Progenitor cell of endocrine pancreas (in vitro differentiated cells): ENCODE measurements at places on chromosomes 13 and 19. TPM values are rescaled to one million over a fixed set of nuclear protein-coding genes. Genes with fewer than 3 reads are reported as not detected.

DNA sequence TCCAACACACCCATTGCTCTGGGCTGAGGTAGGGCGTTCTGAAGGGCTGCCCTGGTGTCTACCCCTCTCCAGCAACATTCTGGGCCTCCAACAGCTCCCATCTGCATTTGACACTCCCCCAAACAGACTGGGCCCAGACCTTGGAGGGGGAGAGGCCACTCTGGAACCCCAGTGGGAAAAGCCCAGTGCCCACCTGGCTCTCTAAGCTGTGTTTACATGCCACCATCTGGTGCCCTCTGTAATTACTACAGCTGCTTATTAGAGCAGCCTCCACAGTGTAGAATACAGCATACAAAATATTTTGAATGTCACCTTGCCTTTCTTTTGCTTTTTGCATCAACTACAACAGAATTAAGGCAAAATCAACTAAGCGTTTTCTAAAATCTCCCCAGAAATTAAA lies 35.8 kb upstream of the TM9SF2 start:
- no peak for DNase-seq

- DNase-seq: no peak
These were observed 10.0 kb downstream of the CHAMP1 start for GRCh38 chr13:114324334-114324733.

ZFP36 gene
- 10.5 and 10.6 TPM in 2 replicates for total RNA-seq

DNA sequence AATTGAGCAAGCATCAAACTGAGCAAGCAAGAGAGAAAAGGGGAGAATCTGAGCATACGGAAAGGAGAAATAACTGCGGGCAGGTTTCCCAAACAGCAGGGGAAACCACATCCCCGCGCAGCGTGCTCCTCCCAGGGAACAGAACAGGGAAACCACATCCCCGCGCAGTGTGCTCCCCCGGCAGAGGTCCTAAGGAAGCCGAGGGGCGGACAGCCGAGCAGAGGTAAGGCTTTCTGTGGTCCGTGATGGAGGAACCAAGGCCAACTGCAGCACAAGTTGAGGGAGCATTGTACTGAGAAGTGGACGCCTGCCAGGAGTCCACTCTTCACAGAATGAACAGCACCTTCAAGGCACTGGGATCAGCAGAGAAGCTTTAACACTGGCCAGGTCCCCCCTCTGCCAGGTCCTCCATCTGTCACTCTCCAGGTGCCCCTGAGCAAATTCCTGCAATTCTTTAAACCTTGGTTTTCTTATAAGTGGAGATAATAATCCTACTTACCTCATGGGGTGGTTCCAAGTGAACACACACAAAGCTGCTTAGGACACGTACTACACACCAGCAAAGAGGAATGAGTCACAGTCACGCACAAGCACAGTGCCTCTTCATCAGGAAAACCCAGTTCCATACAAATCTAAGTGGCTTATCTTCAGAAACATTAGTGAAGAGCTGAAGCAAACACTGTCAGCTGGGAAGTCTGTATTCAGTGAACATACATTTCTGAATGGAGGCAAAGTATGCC lies 23.0 kb upstream of the LAMP1 start:
- no peak for DNase-seq

DNA sequence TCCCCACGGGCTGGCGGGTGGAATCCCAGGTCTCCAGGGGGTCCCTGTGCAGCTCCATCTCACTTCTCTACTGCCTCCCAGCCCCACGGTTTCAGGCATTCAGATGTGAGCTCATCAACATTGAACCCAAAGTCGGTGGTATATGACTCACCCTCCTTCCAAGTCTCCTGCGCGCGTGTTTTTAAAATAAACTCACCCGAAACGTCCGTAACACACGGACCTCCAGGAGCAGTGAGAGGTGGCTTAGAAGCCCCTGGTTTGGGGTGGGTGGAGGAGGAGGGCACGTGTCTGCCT lies 14.0 kb upstream of the CRTC1 start:
- no peak for DNase-seq

PDX1 gene
- 260 and 303 TPM in 2 replicates for total RNA-seq

DNA sequence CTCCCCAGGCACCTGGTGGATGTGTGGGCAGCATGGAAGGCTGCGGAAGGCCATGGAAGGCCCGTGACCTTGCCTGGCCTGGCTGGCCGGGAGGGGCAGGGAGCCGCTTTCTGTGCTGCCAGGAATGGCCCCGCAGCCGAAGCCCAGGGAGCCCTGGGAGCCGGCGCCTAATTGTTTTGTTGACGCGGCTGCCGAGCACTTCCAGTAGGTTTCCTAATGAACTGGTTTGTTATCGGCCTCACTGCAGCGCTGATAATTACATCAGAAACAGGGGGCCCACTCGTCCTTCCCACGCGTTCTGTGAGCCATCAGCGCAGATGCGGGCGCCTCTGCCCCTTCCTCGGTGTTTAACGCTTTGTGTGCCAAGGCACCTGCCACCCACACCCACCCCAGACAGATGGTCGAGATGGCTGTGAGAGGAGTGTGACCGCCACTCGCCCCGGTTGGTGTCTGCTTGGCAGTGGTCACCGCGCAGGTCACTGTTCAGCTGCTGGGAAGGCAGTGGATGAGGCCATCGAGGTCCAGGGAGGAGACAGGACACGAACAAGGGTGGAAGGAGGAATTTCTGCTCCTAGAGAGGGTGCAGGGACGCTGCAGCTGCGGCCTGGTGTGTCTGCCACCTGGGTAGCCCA lies 124.5 kb downstream of the KDM4B start:
- no peak for DNase-seq

PBX4 gene
- 5.0 and 5.2 TPM in 2 replicates for total RNA-seq

KLK13 gene
- total RNA-seq: 1.1 and 1.6 TPM in 2 replicates

GRCh38 chr13:51675385-51675784 lies 91.1 kb downstream of the WDFY2 start:
- DNase-seq: no peak

- no peak for DNase-seq
These were observed 146.5 kb downstream of the PCCA start for GRCh38 chr13:100235311-100235901.

DNA sequence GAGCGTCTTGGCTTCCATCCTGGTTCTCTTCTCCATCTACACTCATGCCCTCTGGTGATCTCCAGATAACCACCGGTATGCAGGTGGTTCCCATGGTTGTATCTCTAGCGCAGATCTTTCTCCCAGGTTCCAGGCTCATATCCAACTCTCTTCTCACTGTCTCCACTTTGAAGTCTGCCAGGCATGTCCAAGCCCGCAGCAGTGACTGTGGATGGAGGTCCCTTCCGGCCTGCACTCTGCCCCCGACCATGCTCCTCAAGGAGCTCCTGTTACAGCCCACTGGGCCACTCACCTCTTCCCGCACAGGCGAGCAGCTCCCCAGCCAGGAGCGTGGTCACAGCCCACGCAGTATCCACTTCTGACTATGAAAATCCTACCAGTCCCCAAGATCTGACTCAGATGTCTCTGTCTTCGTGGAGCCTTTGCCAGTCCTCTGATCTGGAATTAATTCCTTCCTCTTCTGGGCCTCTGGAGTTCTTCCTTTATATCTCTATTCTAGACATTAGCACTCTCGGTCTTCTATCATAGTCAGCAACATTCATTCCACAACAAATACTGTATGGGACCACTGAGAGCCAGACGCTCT lies 100.2 kb downstream of the TEX26 start:
- no peak for DNase-seq

DNA sequence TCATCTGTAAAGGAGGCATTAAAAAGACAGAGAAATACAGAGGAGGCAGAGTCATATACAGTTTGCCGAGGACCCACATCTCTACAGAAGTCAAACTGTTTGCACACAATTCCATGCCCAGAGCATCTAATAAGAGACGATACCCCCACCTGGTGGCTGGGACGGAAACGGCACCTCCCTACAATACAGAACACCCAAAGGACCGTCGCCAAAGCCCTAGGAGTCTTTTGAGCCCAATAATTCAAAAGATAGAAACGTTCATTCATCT lies 703 bp upstream of the PLEKHG2 start:
- DNase-seq: peak; percentile 71

PLIN4 gene
- 0.93 and 1.3 TPM in 2 replicates for total RNA-seq

DNA sequence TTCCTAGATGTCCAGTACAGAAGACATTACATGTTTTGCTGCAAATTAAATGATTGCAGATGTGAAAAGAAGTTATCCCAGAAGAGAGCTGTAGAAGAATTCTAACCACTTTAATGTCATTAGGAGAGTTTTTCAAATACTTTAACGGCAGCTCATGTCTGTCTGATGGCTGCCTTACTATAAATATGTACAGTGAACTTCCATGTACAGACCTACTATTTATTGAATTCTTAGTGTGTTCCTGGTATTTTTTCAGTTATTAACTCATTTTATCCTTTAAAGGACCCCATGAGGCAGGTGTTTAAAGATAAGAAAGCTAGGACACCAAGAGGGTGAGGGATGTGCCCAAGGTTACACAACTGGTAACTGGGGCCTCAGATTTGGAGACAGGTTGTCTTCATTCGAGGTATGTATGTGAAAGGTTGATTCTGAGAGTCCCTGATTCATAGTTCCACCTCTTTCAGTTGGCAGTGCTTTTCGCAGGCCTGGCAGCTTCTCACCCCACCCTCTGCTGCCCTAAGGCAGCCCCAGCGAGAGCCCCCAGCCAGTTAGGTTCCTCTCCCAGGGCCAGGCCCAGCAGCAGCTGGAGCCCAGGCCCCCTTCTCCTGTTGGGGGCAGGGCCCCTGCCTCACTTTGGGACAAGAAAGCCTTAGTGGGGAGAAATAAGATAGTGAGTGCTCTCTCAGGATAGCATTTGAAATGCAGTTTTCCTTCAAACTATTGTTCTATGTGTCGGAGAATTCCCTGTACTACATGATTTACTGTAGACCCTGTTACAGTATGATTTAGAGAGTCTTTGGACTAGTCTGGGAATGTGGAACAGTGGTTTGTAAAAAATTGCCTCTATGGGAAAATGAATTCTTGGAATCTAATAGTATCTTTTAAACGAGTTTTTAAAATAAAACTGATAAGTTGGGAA lies 67.7 kb upstream of the TEX29 start:
- DNase-seq: no peak
